ENCODE measurements at places on chromosomes 4 and X.

DNA sequence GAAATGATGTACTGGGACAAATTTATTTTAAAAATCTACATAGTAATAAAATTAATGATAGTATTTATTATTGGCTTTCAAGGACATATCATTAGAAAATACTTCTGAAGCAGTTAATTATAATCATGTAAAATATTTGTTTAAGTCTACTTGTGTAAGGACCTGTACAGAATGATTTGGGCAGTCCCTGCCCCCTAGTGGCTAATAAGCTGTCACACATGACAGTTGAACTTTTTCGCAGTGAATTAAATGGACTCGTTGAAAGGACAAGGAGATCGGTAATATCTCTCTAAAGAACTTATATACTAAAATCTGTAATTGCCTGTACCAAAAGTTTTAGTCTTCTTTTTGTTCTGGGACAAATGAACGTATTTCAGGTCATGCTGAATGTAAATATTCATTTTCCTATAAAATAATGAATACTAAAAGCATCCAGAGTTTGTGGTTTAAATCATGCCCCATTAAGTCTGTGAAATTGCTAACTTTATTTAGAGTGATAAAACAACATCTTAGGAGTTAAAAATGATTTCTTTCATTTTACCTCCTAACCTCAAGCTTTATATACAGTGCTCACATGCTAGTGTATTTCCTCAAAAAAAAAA, 13.6 kb downstream of the EXOC1 start:
- peak; percentile 71 for DNase-seq

DNA sequence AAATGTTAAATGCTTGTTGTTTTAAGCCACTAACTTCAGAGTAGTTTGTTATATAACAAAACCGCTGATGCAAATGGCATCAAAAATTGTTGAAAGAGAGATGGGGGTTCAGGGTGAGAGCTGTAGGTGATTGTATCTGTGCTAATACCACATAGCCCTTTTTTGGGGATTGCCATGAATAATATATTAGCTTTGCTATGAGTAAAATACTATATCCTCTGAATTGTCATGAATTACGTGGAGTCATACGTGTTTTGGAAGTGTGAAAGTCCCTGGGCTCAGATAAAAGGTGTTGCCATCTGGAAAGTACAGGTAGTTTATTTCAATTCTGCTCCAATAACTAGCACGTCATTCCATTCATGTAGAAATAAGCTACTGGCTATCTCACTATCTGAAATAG, 30.6 kb downstream of the DYNLT3 start:
- DNase-seq: no peak

GRCh38 chr4:79331126-79331876, 5.4 kb upstream of the NAA11 start:
- DNase-seq: peak; percentile 88

GRCh38 chrX:63652086-63652765, 132.8 kb downstream of the ARHGEF9 start:
- no peak for DNase-seq

DNA sequence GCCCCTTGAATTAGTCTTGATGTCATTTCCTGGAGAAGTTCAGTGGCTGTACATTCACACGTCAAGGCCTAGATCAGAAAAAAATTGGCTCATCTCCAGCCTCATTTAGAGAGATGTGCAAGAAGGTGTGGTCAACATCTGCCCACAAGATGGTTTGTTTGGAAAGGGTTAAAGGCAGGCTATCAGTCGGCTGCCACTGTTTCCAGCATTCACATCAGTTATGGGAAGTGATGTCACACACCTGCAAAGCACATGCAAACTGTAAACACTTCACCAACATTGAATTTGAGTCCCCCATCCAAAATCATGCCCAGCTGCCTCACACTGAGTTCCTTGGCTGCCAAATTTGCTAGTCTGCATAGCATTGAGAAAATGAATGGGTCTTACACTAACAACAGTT, 498.3 kb upstream of the INTU start:
- DNase-seq: no peak
